ENCODE measurements at places on chromosomes 6 and 20. TPM values are rescaled to one million over a fixed set of nuclear protein-coding genes. Genes with fewer than 3 reads are reported as not detected.

DNA sequence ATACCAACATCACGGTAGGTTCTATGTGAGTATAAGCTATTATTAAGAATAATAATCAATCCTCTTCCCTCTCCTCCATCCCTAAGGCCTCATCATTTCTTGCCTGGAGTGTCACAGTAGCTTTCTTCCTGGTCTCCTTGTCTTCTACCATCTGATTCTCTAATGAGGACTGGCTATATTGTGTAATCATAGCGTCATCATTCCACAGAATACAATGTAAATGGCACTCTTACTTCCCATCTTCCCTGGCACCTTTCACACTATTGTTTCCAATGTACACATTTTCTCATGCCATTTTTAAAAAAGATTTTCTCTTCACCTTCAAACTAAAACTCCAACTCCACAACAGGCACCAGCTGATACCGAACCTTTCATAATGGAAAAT lies 2.2 kb upstream of the BTN3A2 start:
- DNase-seq, result no peak

DNA sequence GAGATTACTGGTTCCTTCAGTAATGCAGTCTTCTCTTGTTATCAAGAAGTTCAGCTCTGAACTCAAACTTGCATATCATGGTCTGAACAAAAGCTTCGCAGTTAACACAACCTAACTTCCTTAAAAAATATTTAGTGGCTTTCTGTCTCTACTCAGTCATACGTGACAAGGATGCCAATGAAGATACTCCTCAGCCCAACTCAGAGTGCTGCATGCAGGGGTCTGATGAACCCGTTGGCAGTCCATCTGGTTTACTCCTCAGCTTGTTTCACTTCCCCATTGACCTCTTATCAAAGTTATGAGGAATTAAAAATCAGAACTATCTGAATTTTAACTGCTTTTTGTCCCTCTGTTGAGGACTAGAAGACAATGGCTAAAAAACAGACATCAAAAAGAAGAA lies 56.6 kb upstream of the RIN2 start:
- DNase-seq, result no peak

WFDC10B gene
- total RNA-seq, result not detected

- DNase-seq, result no peak
Measured at GRCh38 chr6:169794317-169795055, 43.1 kb downstream of the ERMARD start.

DNA sequence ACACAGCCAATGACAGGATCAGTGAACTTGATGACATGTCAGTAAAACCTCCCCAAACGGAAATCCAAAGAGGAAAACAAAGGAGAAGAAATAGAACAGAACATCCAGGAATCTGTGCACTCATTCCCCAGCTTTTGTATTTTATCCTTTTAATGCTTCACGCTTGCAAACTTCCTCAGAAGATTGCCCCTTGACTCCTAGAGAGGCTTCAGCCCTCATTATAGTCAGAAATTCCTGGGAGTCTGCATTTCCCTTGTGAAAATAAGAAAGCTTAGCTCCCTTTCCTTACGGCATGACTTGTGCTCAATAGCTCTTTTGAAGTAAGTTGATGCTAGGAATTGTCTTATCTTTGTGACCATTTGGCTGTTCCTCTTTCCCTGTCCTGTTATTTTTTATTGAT lies 313.6 kb upstream of the OPRM1 start:
- DNase-seq, result no peak

- DNase-seq, result no peak
Measured at GRCh38 chr6:145204301-145204700, 531.0 kb downstream of the EPM2A start.

DNA sequence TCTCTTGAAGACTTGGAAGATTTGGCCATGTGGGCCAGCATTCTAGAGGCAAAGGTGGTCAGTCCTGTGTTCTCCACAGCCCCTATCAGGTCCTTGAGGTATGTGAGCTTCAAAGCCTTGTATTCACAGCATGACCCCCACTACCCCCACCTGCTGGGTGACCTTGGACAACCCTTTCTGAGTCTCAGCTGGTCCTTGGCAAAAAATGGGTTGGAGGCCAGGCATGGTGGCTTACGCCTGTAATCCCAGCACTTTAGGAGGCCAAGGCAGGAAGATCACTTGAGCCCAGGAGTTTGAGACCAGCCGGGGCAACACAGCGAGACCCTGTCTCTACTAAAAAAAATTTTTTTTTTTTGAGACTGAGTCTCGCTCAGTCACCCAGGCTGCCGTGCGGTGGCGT lies 42.6 kb downstream of the UBE2V1 start:
- DNase-seq, result no peak

- no peak for DNase-seq
Measured at GRCh38 chr20:4304601-4305000, 289.2 kb upstream of the RNF24 start.

TMEM151B gene
- under 0.01 TPM for total RNA-seq

DNA sequence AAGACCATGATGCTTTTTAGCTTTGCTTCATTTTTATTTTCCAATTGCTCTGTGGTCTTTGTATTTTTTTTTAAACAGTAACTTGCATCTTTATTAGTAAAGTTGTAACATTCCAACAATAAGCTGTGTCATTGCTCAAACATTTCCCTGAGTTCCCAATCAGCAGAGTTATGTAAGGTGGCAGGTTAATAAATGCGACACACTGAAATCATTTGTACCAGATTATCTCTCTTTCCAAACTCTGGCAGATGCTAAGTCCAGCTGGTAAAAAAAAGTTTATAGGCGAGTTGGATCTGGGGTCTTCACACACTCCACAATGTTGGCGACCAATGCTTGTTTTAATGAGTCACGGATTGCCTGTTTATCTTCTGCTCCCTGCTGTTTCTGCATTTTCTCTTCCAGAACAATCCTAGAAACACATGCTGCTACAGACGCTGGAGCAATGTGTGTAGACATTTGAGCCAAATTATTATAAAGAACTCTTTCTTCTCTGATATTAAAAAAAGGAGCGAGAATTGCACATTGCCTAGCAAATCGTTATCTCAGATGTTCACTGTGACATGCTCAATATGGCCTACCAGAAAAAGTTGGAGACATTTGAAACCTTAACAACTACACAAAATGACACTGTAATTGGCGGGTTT lies 113.6 kb upstream of the IFNGR1 start:
- DNase-seq, result peak; percentile 76

DNA sequence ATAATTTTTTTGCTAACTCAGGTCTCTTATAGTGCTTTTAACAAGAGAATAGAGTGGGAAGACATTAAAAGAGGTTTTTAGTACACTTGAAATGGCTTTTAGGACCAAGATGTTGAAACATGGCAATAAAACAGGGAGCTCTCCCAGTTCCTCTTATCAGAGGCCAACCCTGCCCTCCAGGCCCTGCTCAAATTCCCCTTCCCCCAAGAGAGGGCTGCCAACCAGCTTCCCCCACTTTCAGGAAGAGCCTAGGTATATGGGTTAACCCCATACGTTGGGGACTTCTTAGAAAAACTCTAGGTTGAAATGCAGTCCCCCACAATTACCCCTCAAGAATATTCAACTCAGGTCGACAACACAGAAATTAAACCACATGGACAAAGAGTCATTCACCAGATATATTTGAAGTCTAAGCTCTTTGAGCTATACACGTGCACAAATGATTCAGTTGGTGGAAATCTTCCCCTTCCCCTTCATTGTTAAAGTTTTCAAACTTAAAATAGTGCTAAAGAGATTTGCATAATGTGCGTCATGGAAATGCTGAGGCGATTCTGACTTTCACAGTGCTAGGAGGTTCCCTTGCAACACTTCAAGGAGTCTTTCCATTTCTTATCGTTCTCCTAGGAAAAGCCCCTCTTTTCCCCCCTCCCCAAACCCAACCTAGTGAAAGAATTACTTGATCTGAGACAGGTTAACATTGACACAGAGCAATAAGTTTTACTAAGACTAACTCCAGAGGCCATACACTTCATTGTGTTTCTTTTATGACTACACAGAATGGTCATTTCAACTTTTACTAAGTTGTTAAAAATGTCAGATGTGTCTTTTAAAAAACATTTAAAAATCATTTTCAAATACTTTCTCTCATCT lies 49.8 kb upstream of the ENPP5 start:
- DNase-seq, result no peak

DNA sequence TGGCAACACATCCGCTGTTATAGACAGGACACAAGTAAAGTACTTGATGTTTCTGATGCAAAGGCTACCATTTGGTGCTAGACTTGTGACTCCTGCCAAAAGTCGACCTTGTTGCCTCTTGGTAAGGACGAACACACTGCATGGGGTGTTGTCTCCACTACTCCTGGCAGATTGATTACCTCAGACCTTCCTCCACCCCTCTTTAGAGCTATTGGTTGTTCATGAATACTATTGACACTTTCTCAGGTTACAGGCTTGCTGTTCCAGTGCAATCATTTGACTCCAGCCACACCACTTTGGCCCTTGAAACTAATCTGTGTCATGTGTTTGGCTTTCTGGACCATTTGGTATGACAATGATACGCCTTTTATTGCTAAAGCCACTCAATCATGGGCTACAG lies 62.3 kb downstream of the TRMT11 start:
- no peak for DNase-seq

DNA sequence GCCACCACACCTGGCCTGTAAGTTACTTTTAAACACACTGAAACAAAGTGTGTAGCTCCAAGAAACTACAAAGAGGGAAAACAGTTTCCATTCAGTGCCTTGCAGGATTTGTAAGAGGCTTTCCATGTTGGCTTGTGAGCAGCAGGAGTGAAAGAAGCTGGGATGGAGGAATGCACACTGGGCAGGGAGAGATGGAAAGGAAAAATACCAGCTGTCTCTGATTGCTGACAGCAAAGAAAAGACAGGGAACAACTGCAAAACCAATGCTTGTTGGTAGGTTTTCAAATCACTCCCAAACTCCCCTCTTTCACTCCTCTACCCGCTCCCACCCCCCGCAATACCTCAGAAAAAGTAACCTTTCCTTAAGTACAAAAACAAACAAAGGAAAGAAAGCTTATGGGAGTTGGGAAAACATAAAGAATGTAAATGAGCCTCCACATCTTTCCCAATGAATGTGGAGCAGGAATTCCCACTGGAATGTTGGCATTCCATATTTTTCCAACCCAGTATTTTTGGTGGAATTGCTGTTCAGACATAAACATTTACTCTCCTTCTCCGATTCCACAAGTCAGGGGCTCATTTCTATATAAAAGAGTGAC lies 166.1 kb downstream of the THBS2 start:
- DNase-seq, result peak; percentile 59

- DNase-seq, result peak; percentile 25
Measured at GRCh38 chr6:107652526-107653182, 162.7 kb downstream of the SOBP start.

FOXQ1 gene
- total RNA-seq, result 2.0 TPM

- DNase-seq, result peak; percentile 68
Measured at GRCh38 chr6:112086744-112087135, 542 bp downstream of the TUBE1 start.

DNA sequence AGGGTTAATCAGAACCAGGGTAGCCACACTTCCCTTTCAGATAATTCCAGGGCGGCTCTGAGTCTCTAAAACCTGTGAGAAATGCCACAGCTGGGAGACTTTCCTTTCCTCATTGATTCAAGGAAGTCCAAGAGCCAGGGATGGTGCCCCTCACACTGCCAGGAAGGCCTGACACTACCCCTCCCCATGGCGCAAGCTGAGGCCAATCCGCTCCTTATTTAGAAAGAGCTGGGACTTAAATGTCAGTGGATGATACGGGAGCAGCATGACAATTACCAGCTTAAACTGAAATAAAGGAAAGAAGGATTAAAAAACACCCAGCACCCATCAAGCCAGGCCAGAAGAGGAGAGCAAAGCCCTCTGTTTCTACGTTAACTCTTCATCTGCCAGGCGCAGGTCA lies 244.4 kb downstream of the LRFN2 start:
- no peak for DNase-seq

DNA sequence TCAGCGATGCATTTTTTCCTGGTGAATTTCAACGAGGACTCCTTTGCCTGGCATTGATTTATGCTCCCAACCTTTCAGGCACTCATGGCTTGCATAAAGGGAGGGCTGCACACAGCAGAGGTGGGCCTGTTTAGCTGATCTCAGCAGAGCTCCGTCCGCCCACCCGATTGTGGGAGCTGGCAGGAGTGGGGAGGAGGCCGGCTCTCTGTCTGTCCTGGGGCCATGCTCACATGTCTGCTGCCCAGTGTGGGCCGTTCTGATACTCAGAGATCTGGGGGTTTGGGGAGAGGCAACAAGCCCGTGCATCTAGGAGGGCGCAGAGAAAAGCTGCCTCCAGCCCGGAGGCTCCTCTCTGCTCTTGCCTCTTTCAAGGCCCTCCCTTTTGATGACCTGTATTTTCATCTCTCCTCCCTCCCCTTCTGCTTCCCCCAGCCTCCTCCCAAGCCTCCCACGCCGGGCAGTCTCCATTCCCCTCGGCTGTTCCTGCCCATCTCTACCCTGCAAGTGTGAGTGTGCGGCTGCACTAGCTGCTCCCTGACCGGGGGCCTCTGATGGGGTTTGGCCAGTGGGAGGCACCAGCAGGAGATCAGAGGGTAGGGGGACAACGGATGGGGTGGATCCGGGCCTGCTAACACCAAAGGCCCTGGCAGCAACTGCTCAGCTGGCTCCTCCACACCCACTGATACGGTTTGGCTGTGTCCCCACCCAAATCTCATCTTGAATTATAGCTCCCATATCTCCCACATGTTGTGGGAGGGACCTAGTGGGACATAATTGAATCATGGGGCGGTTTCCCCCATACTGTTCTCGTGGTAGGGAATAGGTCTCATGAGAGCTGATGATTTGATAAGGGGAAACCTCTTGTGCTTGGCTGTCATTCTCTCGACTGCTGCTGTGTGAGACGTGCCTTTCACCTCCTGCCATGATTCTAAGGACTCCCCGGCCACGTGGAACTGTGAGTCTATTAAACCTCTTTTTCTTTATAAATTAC lies 39.6 kb upstream of the MLN start:
- peak; percentile 37 for DNase-seq

DNA sequence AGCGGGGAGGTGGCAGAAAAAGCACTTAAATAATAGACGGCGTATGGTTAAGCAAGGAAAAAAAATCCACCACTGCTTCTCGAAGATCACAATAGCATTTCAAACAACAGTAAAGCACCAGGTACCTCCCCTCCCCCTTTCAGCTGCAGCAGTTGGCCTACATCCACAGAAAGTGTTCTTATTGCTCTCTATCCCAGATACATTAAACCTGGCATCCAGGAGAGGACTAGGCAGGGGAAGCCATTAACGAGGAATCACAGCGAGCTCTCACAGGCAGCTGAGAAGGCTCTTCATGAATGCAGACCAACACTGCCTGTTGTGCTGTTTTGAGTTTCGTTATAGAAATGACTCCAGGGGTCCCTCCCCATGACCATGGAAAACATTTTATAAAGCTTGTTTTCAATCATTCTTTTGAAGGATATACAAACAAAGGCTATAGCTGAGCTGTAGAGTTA lies 11.8 kb downstream of the FYN start:
- no peak for DNase-seq

- no peak for DNase-seq
Measured at GRCh38 chr6:167920165-167920564, 77.3 kb upstream of the KIF25 start.

- DNase-seq, result no peak
Measured at GRCh38 chr20:51815383-51816076, 13.2 kb upstream of the SALL4 start.

- DNase-seq, result no peak
Measured at GRCh38 chr6:21847711-21848480, 254.3 kb downstream of the SOX4 start.
